ENCODE measurements at places on chromosomes 12 and 14. TPM values are rescaled to one million over a fixed set of nuclear protein-coding genes. Genes with fewer than 3 reads are reported as not detected.
A peak's percentile ranks its signal among the peaks of the same experiment; 100 is the strongest.

DNA sequence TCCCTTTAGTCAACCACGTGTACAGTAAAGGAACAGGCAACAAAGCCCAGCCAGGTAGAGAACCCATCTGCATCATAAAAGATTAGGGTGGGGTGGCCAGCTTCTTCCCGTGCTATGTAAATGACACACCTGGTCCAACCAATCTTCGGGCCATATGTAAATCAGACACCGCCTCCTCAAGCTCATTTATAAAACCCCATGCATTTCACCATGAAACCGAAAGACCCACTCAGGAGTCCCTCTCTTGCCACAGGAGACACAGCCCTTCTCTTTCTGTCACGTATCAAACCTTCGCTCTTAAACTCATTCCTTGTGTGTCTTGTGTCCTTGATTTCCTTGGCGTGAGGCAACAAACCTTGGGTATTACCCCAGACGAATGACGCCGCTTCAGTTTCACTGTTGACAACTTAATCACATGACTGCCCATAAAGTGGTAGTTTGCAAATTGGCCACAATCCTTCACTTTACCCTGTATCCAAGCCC lies 59.8 kb upstream of the TBPL2 start:
- DNase-seq: no peak

DNA sequence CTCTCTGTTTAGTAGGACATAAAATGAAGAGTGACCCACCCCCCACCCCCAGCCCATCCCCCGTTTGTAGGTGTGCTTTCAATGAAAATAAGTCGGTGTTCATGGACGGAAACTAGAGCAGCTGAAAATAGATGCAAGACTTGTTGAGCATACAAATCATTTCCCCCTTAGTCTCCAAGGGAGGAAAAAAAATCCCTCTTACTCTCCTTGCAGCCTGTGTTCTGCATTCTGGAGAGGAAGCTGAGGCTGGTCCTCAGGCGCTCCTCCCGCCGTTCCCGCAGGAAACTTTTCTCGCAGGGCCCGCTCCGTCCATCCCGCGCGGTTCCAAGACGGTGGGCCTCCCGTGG lies 259.0 kb upstream of the E2F7 start:
- no peak for DNase-seq

DNA sequence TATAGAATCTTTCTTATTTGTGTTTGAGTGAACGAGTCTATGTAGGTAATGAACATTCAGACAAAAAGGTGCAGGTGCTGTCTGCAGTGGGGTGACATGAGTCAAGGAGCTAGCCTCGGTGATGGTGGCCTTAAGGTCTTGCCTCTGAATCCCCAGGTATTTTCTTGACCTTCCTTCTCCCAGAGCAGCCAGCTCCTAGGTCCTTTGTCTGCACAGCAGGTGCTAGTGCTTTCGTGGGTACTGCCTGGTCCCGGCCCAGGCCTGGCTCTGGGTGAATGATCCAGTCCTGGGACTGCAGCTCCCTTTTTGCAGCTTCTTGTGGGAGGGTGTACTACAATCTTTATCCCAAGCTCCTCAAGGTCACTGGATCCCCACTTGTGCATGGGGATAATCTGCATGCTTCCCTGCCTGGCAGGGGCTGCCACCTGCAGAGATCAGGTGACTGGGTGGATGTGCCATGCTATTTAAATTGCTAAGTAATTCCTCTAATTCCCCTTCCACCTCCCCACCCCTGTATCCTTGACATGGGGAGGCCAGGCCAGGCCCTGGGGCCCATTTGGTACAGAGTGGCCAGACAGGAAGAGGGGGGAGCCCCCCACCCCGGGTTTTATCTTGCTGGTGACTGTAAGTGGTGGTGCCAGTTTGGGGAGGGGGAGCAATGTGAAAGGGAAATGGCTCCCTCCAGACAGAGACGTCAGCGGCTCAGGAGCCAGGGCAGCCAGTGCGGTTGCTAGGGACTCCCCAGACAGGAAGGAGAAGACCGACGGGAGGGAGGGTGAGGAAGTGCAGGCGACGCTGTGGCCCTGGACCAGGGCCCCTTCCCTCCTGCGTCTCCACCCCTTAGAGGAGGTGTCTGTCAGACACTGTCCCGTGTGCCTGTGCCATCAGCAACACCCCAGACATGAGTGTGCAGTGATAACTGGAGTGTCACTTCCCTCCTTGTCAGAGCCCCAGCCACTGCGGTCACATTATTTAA lies 6.7 kb downstream of the VASH1 start:
- DNase-seq: peak; percentile 89

DNA sequence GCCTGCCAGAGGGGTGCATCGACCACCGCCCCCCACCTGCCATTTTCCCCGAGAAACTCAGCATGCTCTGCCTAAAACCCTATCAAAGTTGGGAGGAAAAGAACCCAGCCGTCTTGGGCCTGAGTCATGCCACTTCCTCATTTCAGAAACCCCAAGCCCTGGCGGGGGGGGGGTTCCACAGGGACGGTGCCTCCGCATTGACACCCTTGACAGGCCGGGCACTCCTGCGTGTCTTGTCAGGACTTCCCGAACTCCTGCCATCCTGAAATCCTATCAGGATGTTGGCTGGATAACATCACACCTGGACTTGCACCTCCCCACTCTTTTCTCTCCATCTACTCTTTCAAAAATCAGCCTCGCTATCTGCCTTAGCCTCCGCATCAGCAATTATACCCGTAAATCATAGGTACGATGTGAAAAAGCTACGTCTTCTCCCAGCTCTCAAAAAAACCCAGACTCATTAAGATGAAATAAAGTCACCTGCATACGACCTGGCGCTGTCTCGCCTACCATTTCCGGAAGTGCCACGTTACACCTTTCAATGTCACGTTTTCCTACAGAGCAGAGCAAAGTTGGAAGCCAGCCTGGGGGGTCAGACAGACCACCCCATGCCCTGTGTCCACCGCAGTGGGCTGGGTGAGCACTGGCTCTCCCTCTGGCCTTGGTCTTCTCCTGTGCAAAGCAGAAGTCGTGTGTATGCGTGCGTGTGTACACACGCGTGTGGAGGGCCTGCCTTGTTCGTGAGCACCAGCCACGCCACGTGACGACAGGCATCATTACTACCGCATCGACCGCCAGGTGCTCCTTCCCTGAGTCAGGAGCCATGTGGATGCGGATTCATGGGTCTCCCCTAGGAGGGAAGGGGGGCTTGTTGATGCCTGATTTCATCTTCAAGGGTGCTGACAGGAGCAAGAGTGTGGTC lies 96.7 kb downstream of the RFLNA start:
- peak; percentile 92 for DNase-seq

- no peak for DNase-seq
Observed at GRCh38 chr14:104600805-104601204, 3.8 kb downstream of the TMEM179 start.

DNA sequence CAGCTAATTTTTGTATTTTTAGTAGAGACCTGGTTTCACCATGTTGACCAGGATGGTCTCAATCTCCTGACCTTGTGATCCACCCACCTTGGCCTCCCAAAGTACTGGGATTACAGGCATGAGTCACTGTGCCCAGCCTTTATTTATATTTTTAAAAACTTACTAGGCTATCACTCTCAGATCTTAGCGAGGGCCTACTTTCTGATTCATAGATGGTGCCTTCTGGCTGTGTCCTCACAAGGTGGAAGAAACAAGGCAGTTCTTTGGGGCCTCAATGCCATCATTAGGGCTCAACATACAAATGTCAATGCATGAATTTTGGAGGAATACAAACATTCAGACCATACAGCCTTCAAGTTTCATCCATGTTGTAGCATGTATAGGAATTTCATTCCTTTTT lies 2.4 kb upstream of the DGLUCY start:
- no peak for DNase-seq

DNA sequence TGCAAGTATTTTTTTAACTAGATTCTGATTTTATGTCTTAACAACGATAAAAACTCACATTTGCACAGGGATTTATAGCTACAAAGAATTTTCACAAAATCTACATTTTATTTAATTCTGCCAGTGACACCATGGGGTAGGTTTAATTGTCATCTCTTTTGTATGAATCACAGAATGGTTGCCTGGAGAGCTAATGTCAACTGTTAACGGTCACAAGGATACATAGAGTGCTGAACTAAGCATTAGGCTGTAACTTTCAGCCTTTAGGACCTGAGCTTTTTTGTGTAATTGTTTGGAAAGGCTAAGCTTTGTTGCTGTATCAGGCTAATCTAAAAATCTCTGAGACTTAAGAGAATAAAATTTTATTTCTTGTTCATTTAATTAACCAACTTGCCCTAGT lies 465.3 kb upstream of the TBX3 start:
- no peak for DNase-seq

GRCh38 chr12:105961821-105962671 lies 176.7 kb downstream of the NUAK1 start:
- DNase-seq: no peak

- no peak for DNase-seq
Observed at GRCh38 chr14:99257673-99258221, 14.2 kb downstream of the BCL11B start.

- no peak for DNase-seq
Observed at GRCh38 chr14:73339846-73340595, 102.7 kb downstream of the PAPLN start.

GRCh38 chr12:71415336-71416231 lies 24.0 kb upstream of the LGR5 start:
- no peak for DNase-seq

DNA sequence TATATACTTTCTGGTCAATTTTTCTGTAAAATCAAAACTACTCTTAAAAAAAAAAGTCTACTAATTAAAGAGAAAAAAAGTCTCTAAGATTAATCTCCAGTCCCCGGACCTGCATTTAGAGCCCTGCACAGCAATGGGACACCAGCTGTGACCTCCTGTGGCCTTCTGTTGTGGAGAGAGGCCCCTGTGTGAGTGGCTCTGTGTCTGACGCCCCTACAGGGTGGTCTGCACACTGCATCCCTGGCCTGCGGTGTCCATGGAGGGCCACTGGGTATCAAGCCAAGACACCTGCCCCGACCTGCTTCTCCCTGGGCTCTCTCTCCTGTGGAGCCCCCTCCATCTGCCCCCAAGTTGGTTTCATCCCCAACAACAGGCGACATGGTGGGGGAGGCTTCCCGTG lies 248.0 kb upstream of the DIO3 start:
- DNase-seq: no peak

GRCh38 chr12:42283739-42284138 lies 42.2 kb downstream of the ZCRB1 start:
- DNase-seq: no peak

DNA sequence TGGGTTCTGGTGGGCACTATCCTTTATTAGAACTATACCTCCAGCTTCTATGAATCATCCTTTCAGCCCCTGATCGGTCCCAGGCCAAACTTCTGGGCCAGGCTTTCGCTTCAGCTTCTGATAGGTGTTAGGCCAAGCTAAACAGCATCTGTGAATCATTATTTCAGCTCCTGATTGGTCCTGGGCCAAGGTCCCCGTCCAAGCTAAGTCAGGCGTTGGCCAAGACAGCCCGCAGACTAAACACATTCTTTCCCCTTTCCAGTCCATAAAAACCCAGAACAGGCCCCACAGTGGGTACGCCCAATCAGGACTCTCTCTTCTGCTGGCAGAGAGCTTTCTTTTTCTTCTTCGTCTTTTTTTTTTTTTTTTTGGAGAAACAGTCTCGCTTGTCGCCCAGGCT lies 1808.9 kb upstream of the SEL1L start:
- DNase-seq: no peak

GRCh38 chr14:93655078-93655750 lies 133.1 kb downstream of the PRIMA1 start:
- DNase-seq: no peak

- DNase-seq: no peak
Observed at GRCh38 chr12:20144341-20144740, 224.0 kb upstream of the PDE3A start.

- DNase-seq: no peak
Observed at GRCh38 chr14:87712396-87713090, 280.4 kb downstream of the GALC start.

- no peak for DNase-seq
Observed at GRCh38 chr12:31506515-31507306, 84.2 kb downstream of the DENND5B start.

GRCh38 chr14:103130965-103131364 lies 7.7 kb downstream of the TNFAIP2 start:
- no peak for DNase-seq

GRCh38 chr14:66288511-66288910 lies 197.7 kb upstream of the CCDC196 start:
- no peak for DNase-seq

- DNase-seq: peak; percentile 75
Observed at GRCh38 chr12:104108755-104109445, 29.1 kb downstream of the NFYB start.

- DNase-seq: no peak
Observed at GRCh38 chr12:24206621-24207020, 257.2 kb upstream of the SOX5 start.

DNA sequence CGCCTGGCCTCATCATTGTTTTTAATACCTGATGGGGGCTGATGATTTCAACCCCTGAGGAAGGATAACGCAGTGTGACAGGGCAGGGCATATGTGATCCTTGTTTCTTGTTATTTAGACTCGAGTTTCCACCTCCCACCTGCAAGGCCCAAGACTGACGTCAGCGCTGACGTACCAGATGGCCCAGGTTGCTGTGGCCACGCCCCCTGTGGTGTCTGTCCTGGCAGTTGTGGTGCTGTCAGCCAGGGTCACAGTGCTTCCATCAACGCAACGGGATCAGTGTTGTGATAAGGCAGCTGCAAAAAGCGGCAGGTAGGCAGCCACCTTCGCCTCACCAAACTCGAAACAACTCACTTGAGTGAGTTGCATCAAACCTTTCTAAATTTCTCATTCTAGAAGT lies 18.4 kb downstream of the DDX51 start:
- no peak for DNase-seq

GRCh38 chr12:125643055-125643454 lies 577.8 kb downstream of the AACS start:
- DNase-seq: no peak

Gene TC2N
- total RNA-seq: 12.5 TPM

Gene SYNDIG1L
- 0.22 TPM for total RNA-seq

Gene SPX
- total RNA-seq: 8.3 TPM

Gene NEUROD4
- total RNA-seq: not detected

Gene C12orf56
- total RNA-seq: not detected

Gene DAO
- total RNA-seq: not detected

Gene MIS18BP1
- 10.4 TPM for total RNA-seq

Gene LPAR5
- total RNA-seq: 3.7 TPM

Gene MTRFR
- 13.9 TPM for total RNA-seq

Gene ATG14
- total RNA-seq: 6.7 TPM

Gene NRXN3
- 2.0 TPM for total RNA-seq

Gene NUAK1
- total RNA-seq: 16.9 TPM

Gene RD3L
- total RNA-seq: 25.2 TPM

Gene OVCH1
- total RNA-seq: 0.19 TPM

Gene KRT6C
- not detected for total RNA-seq

Gene ENDOU
- 0.55 TPM for total RNA-seq
